ENCODE measurements at places on chromosomes 4 and X. TPM values are rescaled to one million over a fixed set of nuclear protein-coding genes. Genes with fewer than 3 reads are reported as not detected.
A peak's percentile ranks its signal among the peaks of the same experiment; 100 is the strongest.

DNA sequence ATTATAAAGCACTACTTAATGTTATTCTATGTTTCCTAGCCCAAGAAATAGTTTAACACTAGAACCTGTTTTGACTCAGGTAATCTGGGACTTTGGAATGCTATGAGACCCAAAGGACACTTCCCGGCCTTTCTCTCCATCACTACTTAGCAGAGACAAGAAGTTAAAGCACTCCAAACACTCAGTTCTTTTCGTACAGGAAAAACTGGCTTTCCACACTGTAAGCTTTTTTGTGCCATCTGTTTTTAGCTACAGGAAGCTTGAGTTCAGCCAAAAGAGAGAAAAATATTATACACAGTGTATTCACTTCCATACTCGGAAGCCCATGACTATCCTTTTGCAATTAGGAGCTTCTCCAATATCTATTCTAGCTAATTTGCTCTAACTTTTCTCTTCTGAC, 7.9 kb upstream of the FGF13 start:
- H3K4me1 ChIP-seq: no peaks in the 10 kb centered on the region
- DNase-seq: no peak
- no peaks in the 10 kb centered on the region for H3K36me3 ChIP-seq
- no peaks in the 10 kb centered on the region for H3K27me3 ChIP-seq
- H3K4me3 ChIP-seq: no peak overlapping the region
- H3K27ac ChIP-seq: no peak overlapping the region

GRCh38 chrX:54066841-54067240, 22.6 kb upstream of the PHF8 start:
- no peak overlapping the region for H3K27ac ChIP-seq
- H3K27me3 ChIP-seq: no peaks in the 10 kb centered on the region
- no peaks in the 10 kb centered on the region for H3K36me3 ChIP-seq
- H3K4me1 ChIP-seq: no peaks in the 10 kb centered on the region

DNA sequence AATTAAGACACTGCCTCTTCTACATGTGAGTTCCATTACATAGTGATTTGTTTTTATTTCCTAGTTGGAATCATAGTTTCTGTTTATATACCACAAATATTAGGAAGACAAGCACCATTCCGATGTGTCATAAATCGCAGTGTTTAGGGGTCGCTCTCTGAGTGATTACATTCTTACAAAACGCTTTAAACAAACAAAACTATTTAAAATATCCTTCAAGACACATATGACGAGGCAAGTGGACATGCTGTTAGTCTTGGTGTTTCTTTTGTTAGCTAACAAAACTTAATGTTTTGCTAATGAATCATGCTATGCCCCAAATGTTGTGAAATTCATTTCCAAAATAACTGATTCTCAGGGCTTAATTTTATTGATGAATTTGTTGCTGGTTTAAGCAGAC, 1219.3 kb upstream of the PRKX start:
- no peak overlapping the region for H3K27ac ChIP-seq
- H3K27me3 ChIP-seq: no peaks in the 10 kb centered on the region
- H3K4me3 ChIP-seq: no peak overlapping the region
- no peaks in the 10 kb centered on the region for H3K36me3 ChIP-seq

GRCh38 chr4:74189331-74190043, 31.6 kb downstream of the MTHFD2L start:
- no peak for DNase-seq
- no peaks in the 10 kb centered on the region for H3K36me3 ChIP-seq
- H3K4me3 ChIP-seq: no peak overlapping the region
- no peaks in the 10 kb centered on the region for H3K4me1 ChIP-seq
- no peak overlapping the region for H3K27ac ChIP-seq

- peaks cover 10% of the 10 kb centered on the region for H3K36me3 ChIP-seq
- peaks cover 5% of the 10 kb centered on the region for H3K4me1 ChIP-seq
- H3K27ac ChIP-seq: peak overlapping the region; percentile 66
- no peak overlapping the region for H3K4me3 ChIP-seq
Observed at GRCh38 chr4:174503079-174503715, 19.1 kb downstream of the HPGD start.

DNA sequence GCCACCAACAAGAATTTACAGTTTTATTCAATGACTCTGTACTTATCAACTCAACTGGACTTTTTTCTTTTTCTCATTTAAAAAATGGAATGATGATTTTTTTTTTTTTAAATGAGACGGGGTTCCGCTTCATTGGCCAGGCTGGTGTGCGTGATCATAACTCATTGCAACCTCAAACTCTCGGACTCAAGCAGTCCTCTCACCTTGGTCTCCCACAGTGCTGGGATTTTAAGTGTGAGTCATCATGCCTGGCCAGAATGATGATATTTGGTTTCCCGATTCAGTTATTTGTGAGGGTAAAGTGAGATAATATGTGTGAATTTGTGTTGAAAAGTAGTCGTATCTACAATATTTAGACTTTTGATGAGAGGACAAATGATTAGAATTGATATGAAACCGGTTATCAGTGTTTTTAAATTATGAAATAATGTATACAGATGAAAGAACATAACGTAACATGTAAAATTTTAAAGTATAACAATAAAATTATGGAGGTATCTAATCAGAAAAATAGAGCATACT, 66.0 kb upstream of the UNC5C start:
- no peaks in the 10 kb centered on the region for H3K27me3 ChIP-seq
- no peak for DNase-seq
- H3K4me3 ChIP-seq: no peak overlapping the region
- no peaks in the 10 kb centered on the region for H3K4me1 ChIP-seq
- no peak overlapping the region for H3K27ac ChIP-seq

GRCh38 chr4:107997794-107998193, 8.1 kb downstream of the HADH start:
- no peak for DNase-seq
- peak overlapping the region; percentile 55 for H3K27ac ChIP-seq
- H3K4me3 ChIP-seq: no peak overlapping the region

DNA sequence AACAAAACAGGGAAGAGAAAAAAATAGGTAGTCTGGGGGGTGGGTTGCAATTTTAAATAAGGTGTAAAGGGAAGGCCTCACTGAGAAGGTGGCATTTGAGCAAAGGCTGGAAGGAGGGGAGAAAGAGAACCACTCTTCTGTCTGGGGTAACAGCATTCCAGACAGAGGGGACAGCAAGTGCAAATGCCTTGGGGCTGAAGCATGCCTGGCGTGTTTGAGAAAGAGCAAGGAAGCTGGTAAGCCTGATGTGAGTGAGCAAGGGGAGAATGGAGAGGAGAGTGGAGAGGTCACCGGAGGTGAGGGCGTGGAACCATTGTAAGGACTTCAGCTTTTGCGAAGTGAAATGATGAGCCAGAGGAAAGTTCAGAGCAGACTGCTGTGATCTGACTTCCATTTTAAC, 19.7 kb upstream of the DOCK11 start:
- no peaks in the 10 kb centered on the region for H3K4me1 ChIP-seq
- DNase-seq: no peak
- no peaks in the 10 kb centered on the region for H3K27me3 ChIP-seq
- H3K36me3 ChIP-seq: no peaks in the 10 kb centered on the region
- H3K27ac ChIP-seq: no peak overlapping the region

- no peak overlapping the region for H3K27ac ChIP-seq
- H3K4me1 ChIP-seq: no peaks in the 10 kb centered on the region
Observed at GRCh38 chr4:83852085-83852451, 316.2 kb downstream of the GPAT3 start.

DNA sequence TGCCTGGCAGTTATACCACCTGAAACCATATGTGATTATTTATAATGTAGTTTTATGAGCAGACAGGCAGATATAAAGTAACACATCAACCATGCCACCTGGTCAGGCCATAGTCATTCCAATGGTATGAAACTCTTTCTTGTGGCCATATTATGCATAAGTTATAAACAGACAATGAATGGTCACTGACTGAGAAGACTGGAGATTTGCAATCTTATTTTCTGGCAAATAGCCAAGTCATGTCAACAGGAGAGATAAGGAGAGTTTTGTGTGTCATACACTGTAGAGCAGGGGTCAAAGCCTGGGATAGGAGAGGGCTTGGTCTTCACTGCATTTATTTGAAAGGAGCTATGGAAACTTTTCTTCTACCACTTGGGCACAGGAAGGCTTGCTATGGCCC, 29.5 kb downstream of the SORBS2 start:
- no peaks in the 10 kb centered on the region for H3K4me1 ChIP-seq
- H3K4me3 ChIP-seq: no peak overlapping the region

GRCh38 chr4:143618811-143619210, 81.7 kb downstream of the FREM3 start:
- H3K4me3 ChIP-seq: no peak overlapping the region
- DNase-seq: no peak
- H3K36me3 ChIP-seq: no peaks in the 10 kb centered on the region
- H3K27ac ChIP-seq: no peak overlapping the region
- no peaks in the 10 kb centered on the region for H3K4me1 ChIP-seq
- H3K27me3 ChIP-seq: no peaks in the 10 kb centered on the region

- H3K4me1 ChIP-seq: no peaks in the 10 kb centered on the region
- no peak for DNase-seq
- H3K4me3 ChIP-seq: no peak overlapping the region
- H3K27ac ChIP-seq: no peak overlapping the region
- no peaks in the 10 kb centered on the region for H3K27me3 ChIP-seq
Observed at GRCh38 chr4:74451214-74451661, 6.3 kb downstream of the AREG start.

DNA sequence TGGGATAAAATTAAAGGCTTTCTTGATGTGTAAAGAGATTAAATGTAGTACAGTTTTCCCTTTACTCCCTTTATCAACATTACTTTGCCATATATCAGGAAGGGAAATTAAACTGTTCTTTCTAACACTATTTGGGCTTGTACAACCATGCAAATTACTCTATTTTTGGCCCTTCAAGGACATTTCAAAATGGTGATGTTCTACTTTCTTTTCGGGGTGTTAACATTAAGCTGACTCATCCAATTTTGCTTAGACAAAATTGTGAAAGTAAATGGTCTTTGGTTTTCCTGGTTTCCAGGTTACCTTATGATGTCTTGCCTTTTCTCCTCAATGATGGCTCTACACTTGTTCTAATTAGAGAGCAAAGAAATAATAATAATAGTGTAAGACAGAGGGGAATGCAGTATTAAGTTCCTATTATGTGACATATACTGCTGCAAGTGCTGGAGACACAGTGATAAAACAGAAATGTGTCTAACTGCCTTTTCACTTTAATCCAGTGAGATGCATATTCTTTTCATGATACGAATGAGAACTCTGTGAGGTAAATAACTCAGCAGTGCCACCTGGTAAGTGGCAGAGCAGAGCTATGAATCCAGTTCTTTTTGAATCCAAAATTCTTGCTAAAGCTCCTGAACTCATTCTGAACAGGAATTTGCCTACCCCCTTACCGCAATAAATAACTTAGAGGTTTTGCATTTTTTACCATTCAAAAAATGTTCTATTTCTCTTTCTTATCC, 35.7 kb upstream of the PDE5A start:
- peak overlapping the region; percentile 60 for H3K27ac ChIP-seq
- no peak overlapping the region for H3K4me3 ChIP-seq
- H3K4me1 ChIP-seq: peaks cover 2% of the 10 kb centered on the region
- DNase-seq: no peak
- no peaks in the 10 kb centered on the region for H3K27me3 ChIP-seq

DNA sequence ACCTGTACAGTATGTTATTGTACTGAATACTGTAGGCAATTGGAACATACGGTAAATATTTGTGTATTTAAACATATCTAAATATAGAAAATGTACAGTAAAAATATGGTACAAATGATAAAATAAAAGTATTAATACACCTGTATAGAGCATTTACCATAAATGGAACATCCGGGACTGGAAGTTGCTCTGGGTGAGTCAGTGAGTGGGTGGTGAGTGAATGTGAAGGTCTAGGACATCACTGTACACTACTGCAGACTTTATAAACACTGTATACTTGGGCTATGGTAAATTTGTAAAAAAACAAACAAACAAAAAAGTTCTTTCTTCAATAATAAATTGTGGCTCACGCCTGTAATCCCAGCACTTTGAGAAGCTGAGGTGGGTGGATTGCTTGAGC, 52.4 kb upstream of the FHL1 start:
- no peak overlapping the region for H3K4me3 ChIP-seq

DNA sequence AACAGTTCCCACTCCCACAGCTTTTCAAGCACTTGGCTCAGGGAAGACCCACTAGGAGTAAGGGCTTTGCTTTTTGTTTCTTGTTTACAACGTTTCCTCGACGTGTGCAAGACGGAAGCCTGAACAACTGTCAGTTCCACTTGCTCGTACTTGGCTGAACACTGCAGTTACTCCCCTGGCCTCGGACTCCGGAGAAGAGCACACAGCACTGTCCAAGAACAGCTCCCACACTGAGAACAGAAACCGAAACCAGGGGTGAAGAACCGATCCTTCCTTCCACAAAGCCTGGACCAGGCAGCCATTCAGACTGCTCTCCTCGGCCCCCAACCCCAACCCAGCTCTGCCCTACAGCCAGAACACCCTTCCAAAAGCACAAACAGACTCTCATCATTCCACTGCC, 25.5 kb downstream of the IRF2 start:
- peak overlapping the region; percentile 42 for H3K4me3 ChIP-seq
- H3K27ac ChIP-seq: peak overlapping the region; percentile 73

GPRIN3 gene
- 10.8 TPM for total RNA-seq

PFKFB1 gene
- total RNA-seq: 0.32 TPM

DOK7 gene
- not detected for total RNA-seq

RRAGB gene
- total RNA-seq: 6.0 TPM

UGT2A3 gene
- total RNA-seq: 55.4 TPM

FRAS1 gene
- 3.0 TPM for total RNA-seq

MAGEB6 gene
- total RNA-seq: not detected

SPIN3 gene
- 3.8 TPM for total RNA-seq

XPNPEP2 gene
- 26.4 TPM for total RNA-seq

TLR10 gene
- total RNA-seq: 4.6 TPM
